ENCODE measurements at places on chromosomes 12 and 14. TPM values are rescaled to one million over a fixed set of nuclear protein-coding genes. Genes with fewer than 3 reads are reported as not detected.

Gene CYP46A1
- total RNA-seq = 0.52 TPM

Gene RAN
- 3,371 TPM for total RNA-seq

Gene INSM2
- 0.07 TPM for total RNA-seq

Gene KRT8
- total RNA-seq = 719 TPM

Gene CD4
- total RNA-seq = not detected

Gene ANKS1B
- total RNA-seq = 0.98 TPM

Gene GRIP1
- total RNA-seq = 8.4 TPM

Gene SLC25A47
- total RNA-seq = not detected

Gene OR6C76
- total RNA-seq = not detected

Gene NPAS3
- 1.2 TPM for total RNA-seq

Gene TXNDC16
- total RNA-seq = 3.9 TPM

Gene PLCZ1
- not detected for total RNA-seq

Gene TOMM20L
- total RNA-seq = not detected

Gene MYO1H
- total RNA-seq = not detected

Gene RDH12
- not detected for total RNA-seq

Measured in PC-3 (cell line).